NCI-H446 treated with DMSO at 0.1 percent for 48 hours (cell line): ENCODE measurements at places on chromosomes 6 and 20.

DNA sequence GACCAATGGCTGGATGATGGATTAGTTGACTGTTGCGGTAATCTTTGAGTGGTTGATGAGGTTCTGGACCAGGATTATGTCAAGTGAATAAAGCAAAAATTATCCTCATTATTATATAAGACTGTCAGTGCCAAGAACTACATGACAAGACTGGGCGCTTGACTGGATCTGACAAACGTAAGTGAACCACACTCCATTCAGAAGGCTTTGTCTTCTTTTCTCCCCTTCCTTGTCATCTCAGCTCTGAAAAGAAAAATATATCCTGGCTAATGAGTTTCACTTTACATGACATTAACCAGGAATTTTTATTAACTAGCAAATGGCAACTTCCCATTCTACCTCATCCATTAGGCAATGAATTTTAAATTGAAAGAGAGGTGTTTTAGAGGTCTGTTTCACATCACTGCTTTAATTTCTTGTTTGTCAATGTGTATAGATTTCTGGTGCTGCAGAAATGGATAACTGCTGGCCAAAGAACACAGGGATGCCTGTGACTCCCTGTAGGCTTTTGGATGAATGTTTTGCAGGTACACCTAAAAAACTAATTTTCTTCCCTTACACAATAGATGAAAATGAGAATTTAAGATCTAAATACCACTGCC lies 150.1 kb downstream of the ELOVL4 start:
- DNase-seq = no peak

DNA sequence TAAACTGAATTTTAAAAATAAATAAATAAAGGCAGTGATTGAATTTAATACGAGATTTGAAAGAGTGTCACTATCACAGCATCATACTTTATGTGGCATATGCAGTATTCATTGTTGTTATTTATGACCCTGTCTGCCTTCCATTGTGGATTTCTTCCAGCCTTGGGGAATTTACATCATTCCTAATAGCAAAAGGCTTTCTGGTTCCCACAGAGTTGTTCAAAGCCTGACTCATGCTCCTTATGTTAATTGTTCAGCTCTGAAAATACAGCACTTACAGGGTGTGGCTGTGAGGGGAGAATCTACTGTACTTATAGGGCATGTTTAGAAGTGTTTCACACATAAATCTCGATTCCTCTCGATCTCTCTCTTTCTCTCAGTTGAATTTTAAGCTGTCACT lies 54.4 kb downstream of the JAG1 start:
- DNase-seq = peak; percentile 38

DNA sequence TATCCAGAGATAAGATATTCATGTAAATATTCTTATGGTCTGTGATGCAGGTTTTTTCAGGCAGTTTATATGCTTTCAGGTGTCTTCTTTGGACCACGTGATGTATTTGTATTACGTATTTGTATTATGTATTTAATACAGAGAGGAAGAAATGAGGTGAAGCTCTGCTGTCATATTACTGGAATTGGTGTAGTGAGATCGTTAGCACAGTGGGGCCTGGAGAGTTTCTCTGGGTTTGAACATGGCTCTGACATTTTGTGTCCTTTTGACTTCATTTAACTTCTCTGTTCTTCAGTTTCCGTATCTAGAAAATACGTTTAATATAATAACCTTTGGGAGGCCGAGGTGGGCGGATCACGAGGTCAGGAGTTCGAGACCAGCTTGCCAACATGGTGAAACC lies 1.6 kb upstream of the PRIM2 start:
- DNase-seq = no peak

DNA sequence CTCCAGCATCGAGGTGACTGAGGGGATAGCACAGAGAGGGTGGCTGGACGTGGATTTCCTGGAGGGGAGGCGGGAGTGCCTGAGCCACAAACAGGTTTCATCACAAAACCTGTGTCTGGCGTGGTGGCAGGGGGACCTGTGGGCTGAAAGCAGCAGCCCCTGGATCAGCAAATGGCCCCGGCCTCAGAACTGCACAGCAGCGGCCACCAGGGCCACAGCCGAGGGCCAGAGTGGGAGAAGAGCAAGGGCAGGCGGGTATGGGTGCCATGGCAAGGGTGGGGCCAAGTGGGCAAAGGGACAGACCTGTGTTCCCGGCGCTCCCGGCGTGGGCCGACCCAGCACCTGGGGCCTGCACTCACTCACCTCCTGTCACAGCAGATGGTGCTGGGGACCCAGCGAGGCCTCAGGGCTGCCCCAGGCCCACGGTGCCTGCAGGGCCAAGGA lies 19.0 kb downstream of the NTSR1 start:
- no peak for DNase-seq
